AG04450 (cell line): ENCODE measurements at places on chromosomes 5 and 9. TPM values are rescaled to one million over a fixed set of nuclear protein-coding genes. Genes with fewer than 3 reads are reported as not detected.

The PCDHA10 gene
- polyA plus RNA-seq: 0.01 and 0.02 TPM in 2 replicates

DNA sequence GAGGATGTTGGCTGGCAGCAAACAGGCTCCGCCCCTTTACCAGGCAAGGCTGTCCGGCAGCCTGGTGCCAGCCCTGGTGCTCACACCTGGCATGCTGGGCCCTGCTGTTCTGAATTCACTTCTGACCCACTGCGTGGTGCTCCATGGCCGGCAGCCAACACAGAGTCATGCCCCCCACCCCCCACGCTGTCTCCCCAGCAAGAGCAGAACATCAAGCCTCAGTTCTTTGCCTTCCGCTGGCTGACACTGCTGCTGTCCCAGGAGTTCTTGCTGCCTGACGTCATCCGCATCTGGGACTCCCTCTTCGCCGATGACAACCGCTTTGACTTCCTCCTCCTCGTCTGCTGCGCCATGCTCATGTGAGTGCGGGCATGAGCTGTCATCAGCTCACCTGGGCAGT is 12.6 kb upstream of the ENDOG start:
- DNase-seq: no peak

DNA sequence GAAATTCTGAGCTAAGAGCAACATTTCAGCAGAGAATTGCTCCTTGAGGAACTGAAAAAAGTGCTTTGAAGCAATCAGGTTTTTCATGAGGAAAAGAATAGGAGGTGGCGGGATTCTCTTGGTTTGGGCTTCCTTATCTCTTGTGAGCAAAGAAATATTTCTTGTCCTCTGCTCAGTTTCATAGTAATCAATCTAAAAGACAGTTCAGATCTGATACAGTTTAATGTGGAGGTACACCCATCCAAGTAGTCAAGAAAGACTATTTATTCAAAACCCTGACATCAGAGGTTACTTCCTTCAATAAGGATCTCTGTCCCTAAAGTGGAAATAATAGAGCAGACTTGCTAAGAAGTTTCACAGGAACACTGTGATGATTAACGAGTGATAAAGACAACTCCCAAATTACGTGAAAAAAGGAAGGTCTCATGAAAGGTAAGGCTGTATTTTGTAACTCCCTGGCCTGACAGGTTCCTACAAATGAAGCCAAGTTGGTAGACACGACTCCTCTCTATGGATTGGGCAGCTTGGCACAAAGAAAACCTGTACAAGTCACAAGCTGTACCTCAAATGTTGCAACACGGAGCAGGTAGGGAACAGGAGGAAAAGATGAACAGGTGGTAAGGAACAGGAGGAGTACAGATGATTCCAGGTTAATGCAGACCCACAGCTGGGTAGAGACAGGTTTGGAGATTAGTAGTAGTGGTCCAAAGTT is 94.1 kb downstream of the SUSD1 start:
- no peak for DNase-seq

DNA sequence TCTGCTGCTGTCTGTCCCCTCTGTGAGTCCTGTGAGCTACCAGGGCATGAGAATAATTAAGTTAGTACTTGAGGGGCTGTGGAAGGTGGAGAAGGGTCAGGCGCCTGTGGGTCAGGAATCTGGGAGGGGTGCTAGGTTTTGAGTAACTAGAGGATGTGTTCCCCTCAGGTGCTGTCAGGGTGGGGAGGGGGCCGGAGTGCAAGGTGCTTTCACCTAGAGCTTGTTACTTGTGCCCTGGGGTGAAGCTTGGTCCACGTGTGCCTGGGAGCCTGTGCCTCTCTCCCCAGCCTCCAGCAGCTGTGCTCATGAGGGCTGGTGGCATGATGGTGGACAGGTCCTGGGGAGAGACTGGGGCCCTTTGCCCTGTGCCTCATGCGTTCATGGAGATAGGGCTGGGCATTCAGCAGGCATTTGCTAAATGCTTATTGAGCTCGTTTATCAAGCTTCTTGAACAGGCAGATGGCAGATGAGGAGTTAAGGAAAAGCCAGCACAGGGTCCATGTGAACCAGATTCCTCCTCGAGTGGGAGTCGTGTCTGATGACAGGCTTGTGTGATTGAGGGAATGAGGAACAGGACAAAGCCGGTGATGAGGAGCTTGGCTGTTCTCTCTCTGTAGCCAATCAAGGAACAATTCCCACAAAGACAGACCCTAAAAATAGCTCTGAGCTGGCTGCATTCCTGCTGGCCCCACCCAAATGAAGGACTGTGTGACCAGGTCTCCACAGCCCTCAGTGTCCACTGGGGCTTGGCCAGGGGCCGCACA is 40.9 kb downstream of the CACNA1B start:
- DNase-seq: no peak

DNA sequence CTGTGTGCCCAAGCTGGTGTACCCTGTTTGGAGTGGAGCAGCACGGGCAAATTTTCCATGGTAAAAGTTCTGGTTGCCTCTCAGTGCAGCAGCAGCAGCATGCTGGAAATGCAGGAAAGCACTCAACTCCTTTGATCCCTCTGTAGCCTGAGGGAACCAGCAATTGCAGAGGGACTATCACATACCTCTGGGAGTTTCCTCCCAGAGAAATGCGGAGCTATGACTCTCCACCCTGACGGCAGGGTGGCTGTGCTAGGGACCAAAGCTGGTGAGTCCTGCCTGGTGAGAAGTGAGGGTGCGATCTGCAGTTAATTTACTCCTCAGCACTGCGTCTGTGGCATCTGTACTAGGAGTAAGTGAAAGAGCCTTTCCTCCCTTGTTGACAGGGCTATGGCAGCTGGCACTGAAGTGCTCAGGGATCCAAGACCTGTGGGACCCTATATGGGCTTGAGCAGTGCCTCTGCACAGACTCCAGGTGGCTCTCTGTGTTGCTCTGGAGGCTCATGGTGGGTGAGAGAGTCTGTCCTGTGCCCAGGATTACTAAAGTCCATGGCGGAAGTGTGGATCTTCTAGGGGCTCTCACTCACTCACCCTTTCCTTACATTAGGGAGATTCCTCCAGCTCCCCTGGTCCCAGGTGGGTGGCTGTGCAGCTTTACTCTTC is 601.2 kb upstream of the TYRP1 start:
- DNase-seq: no peak

GRCh38 chr9:87725356-87725899 is 491 bp upstream of the CTSL start:
- no peak for DNase-seq

DNA sequence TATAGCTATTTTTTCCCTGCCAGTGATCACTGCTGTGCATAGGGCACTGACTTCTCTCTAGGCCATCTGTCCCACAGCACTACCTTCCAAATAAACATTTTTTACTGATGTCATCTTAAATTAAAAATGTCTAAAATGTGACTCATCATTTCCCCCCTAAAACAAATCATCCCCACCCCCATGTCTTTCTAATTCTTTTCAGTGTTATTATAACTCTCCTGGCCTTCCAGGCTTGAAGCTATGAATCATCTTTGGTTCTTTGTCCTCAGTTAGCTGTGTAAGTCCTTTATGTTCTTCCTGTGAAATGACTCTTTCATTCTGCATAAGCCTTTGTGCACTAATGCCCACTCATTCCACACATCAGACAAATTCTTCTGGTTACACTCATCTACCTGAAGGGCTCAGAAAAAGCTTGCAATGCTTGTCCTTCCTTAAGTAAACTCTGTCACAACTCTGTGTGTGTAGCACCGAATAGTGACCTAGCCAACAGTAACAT is 78.1 kb downstream of the CFAP95 start:
- peak; percentile 36 for DNase-seq

DNA sequence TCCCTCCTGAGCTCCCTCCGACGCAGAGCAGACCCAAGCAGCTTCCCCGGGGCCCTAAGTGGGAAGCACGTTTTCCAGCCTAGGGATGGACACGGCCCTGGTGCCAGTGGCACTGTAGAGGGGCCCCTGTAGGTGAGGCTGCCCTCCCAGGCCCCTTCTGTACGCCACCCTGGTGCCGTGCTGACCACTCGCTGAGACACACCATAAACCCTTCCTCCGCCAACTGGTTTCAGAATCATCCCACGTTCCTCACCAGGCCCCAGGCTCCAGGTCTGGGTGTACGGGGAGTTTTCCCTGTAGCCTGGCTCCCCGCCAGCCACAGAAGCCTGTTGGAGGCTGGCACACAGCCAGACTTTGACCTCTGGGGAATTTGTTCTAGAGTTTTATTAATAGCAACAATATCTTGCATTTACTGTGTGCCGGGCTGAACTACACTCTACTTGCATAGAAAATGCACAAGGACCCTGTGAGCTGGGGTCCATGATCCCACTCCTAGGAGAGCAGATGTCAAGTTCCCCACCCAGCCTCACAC is 18.2 kb upstream of the WDR38 start:
- peak; percentile 52 for DNase-seq

DNA sequence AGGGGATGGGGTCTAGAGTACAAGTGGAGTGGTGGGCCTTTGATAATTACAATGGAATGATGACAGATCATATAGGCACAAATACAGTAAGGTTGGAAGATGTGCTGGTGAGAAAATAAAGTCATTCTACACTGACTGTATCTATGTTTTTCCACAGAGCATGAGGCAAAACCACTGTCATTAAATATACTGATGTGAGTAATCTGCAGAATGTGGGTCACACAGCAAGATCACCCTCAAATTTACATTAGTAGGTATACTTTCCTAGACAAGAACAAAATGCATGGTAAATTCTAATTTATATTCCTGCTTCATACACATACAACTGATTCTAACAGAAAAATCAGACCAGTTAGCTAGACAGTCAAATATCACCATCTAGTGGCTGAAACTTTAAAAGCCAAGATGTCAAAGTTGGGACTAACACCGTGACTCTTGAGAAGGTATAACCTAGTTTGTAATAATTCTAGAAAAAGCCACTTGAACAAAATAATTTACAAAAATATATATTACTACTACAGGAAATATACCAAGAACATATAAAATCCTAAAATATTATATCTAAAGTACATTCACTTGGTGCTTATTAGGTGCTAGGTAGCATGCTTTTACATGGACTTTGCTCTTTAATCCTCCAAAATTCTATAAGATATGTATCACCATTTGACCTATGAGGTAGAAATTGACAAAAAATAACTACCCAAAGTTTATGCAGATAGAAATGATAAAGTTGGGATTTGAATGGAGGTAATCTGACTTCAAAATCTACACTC is 19.5 kb downstream of the TTC33 start:
- no peak for DNase-seq

GRCh38 chr5:68999181-68999580 is 94.6 kb upstream of the SLC30A5 start:
- no peak for DNase-seq

DNA sequence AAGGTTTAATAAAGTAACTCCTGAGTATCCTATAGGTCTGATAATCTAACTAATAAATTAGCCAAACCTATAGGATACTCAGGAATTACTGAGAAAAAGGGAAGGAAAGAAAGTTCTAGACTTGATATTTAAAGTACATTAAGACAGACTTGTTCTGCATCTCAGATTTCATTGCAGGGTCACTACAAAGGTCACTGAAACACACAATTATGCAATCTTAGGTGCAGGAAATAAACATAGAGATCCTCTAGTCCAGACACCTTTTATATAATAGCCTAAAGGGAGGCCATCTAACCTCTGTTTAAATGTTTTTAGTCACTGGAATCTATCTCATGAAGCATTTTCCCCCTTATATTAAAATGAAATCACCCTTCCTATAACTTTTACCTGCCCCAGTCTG is 1215.7 kb downstream of the MAT2B start:
- DNase-seq: no peak
